ENCODE measurements at places on chromosomes 5 and 9.

DNA sequence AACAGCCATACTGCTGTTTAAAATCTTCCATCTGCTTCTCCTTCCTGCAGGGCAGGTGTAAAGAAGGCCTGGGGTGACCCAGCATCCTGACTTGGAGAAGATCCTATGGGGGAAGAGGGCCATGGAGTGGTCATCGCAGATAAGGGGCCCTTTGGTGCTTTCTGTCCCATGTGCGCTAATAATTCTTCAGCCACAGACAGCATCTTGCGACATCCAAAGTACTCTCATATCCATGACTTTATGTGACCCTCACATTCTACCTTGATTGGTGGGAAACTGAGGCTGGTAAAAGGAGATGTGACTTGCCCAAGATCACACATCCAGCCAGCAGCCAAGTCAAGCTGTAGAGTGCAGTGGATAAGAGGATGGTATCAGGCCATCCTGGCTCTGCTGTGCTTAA, 44.3 kb upstream of the HAND1 start:
- no peak for DNase-seq

DNA sequence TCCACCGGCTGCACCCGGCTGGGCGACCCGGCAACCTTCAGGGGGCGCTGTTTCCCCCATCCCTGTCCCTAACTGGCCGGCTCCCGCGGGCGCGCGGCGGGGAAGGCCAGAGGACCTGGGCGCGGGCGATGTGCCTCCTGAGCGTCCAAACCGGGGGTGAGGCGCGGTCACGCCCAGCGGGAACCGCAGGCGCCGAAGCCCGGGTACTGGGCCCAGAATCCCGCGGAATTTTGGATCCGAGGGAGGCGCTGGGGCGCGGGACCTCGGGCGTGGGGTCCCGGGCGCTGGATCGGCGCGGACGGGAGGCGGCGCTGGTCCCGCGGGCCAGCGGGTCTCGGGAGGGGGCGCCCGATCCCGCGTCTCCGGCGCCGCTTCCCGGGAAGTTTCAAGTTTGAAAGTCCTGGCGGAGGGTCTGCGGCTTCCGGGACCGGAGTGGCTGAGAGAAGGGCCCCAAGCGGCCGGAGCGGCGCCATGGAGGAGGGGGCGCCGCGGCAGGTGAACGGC, at the start of gene PKN3:
PKN3 (plus strand) TSS at position 59 of the 504 bp plus-strand sequence; CDS start at position 472, 413 bp downstream.
- DNase-seq = no peak

DNA sequence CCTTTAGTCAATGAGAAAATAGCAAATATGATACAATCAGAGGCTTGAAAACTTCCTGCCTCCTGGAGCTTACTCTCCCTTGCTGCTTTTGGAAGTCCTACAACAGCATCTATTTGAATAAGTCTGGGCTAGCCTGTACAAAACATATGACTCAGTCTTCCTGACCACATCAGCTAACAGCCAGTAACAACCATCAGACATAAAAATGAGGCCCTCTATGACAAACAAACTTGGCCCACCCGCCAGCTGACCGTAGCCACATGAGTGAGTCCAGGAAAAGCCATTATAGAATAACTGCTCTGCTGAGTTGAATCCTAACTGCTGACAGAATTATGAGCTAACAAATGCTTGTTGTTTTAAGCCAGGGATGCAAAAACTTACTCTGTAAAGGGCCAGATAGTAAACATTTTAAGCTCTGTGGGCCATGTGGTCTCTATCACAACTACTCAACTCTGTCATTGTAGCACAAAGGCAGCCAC, 347.6 kb downstream of the PTPRD start:
- no peak for DNase-seq

GRCh38 chr5:67377631-67378030, 181.0 kb upstream of the CD180 start:
- peak; percentile 38 for DNase-seq

- DNase-seq = no peak
Observed at GRCh38 chr5:133141746-133142145, 89.9 kb downstream of the HSPA4 start.

DNA sequence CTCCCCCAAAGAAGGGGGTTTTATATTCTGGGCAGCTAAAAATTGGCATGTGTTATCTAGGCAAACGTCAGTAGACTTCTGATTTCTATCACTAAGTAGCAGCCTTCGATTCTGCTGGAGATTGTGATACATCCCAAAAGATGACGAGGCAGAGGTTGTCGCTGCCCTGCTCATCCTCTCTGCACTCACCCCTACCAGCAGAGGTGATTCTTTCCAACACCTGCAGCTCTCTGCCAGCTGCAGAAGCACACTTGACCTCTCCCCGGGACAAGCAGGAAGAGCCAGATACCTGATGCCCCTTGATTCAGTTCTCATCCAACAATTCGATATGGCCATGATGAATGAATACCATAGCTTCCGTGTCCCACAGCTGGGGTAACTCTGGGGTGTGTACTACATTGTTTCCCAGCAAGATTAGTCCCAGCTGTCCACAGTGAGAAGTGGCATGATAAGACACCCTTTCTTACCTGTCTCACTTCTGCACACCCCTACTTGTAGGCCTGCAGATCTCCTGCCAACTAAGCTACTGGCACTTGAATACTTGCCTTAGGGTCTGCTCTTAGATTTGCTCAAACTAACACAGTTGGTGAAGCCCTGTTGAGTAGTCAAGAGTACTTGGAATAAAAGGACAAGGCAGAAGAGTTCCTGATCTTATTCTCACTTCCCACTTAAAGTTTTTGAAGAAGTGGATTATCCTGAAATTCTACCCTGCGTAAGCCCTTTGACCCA, 37.6 kb upstream of the SMAD5 start:
- no peak for DNase-seq

GRCh38 chr9:78212868-78213267, 23.0 kb upstream of the CEP78 start:
- no peak for DNase-seq

DNA sequence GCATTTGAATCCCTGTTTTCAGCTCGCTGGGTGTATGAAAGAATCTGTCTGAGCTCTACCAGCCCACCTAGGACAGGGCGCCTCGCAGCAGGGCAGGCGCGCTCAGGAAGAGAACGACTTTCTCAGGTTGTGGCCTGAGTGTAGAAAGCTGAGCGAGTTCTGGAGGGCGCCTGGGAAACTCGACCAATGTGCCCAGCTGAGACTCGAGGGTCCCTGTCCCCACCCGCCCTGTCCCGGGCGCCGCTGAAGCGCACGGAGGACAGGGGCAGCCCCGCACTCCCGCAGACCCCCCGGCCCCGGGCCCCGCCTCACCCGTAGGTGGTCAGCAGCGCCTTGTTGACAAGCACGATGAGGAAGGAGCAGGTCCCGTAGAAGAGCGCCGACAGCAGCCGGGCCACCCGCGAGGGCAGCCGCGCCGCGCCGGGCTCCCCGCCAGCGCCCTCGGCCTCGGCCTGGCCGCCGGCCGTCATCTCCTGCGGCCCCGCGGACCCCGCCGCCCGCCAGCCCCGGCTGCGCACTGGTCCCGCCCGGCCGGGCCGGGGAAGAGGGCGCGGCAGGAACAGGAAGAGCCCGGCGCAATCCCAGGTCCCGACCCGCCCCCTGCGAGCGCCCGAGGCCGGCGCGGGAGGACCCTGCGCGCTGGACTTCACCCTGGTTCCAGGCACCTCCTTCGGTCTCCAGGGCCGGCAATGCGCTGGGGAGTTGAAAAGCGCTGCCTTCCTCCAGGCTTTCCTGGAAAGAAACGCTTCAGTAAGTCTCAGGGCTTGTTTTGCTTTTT, at the start of gene SLC35D2:
SLC35D2 (minus strand) TSS at position 547 of the 778 bp plus-strand sequence; CDS start at position 470, 77 bp downstream.
- peak; percentile 12 for DNase-seq

DNA sequence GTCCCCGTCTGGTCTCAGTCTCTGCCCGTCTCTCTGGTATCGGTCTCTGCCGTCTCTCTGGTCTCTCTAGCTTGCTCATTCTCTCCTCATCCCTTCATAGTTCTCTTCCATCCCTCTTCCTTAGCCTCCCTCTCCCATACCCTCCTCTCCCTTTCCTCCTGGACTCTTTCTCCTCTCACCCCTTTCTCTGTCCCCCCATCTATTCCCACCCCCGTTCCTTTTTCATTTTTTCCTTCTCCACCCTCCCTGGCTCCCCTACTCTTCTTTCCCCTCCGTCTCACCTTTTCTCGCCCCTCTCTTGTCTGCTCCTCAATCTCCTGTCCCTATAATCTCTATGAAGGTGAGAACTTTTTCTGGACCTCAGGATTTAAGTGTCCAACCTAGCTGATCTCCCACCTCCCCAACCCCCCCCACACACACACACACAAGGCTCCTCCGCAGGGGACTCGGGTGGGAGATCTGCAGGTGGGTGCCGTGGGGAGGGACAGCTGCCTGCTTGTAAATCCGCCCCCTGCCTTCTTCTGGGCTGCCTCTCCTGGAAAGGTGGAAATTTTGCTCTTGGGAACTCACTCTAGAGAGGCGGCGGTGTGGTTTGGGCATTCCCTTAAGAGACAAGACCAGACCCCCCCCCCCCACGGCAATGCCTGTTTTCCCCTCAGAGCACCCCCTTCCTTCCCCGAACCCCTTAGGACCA, 953 bp downstream of the UBE2QL1 start:
- DNase-seq = peak; percentile 14

GRCh38 chr9:113352411-113352810, 3.1 kb downstream of the BSPRY start:
- no peak for DNase-seq

DNA sequence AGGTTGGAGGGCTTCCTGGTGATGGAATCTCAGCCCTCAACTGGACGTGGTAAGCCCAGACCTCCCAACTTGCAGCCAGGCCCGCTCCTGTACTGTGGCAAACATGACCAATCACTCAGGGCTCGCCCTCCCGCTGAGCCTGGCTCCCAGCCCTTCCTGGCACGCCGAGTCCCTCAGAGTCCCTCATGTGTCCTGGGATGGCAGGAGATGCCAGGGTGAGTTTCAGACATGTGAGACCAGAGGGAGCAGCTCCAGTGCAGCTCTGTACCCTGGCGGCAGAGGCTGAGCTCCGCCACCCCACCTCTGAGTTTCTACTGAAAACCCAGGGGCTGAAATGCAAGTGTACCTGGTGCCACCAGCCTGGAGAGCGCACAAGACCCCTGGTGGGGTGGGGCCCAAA, 42.0 kb upstream of the RXRA start:
- no peak for DNase-seq

GRCh38 chr5:76403766-76404222, 709 bp downstream of the IQGAP2 start:
- no peak for DNase-seq

DNA sequence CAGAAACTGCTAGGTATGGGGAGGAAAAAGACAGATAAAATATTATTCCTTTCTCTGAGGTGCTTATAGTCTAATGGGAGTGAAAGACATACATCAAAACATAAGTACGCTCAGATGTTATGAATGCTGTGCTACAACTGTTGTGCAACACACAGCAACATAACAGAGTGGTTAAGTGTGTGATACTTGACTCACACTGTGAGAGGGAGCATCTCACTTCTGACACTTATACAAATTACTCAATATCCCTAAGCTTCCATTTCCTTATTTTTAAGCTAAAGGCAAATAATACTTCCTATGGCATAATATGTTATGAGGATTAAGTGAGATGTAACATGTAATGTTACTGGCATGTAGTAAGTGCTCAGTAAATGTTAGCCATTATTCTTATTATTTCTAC, 110.6 kb upstream of the FER start:
- DNase-seq = no peak

- DNase-seq = no peak
Observed at GRCh38 chr9:134039386-134040175, 14.3 kb downstream of the BRD3OS start.

DNA sequence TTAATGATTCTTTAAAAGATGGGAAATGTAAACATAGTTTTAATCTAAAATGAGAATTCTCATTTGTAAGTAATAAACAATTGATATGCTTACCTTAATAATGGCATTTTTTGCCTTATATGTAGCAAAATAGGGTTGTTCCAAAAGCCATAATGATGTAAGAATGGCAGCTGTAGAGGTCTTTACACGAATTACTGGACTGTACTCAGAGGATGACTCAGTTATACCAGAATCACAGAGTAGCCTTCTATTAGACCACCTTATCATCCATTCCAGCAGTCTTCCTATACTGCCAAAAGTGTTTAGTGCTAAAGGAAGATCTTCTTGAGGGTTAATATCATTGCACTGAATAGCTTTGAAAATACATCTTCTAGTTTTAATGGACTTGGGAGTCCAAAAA, 66.5 kb downstream of the CPLANE1 start:
- no peak for DNase-seq
